ENCODE measurements at places on chromosomes 3 and 15.

- no peak for DNase-seq
These were observed 132.6 kb downstream of the RAB11A start for GRCh38 chr15:66001717-66002426.

DNA sequence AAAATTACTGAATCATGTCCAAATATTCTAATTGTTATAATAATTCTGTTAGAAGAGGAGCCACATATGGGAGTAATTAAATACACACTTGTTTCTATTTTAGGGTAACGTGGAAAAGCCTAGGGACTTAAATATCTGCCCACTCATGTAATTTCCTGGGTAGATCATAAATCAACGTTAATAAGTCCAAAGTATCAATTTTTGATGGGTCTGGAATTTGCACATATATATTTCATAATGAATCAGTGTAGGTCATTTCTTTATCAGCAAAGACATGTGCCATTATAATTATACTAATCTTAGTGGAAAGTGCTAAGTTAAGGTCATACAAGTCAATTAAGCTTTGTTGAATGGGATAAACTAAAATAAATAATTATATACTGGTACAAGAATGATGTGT lies 346.2 kb downstream of the ZBBX start:
- no peak for DNase-seq

DNA sequence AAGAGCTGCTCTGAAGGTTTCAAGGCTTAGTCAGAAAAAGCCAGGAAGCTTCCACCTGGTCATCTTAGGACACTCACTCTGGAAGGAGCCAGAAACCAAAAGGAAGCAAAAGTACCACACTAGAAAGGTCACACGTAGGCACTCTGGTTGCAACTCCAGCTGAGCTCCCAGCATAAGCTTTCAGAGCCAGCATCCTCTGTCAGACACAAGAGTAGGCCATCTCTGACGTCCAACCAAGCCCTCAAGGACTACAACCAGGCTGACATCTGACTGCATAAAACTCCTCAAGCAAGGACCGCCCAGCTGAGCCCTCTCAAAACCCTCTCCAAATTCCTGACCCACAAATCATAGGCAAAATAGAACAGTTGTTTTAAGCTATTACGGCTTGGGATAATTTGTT lies 12.8 kb downstream of the SH3BP5 start:
- no peak for DNase-seq

DNA sequence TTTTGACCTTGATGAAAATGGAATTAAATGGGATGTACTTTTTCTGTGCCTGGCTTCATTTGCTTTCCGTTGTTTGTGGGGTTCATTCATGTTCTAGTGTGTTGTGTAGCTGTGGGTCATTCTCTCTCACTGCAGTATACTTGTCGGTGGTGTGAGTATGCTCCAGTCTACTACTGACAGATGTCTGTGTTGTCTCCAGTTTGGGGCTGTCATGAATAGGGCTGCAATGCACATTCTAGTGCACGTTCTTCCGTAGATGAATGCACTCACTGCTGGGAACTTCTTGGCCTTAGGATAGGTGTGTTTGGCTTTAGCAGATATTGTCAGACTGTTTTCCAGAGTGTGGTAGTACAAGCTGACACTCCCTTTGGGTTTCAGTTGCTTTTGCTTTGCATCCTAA lies 1.7 kb upstream of the SLC6A20 start:
- DNase-seq = no peak

DNA sequence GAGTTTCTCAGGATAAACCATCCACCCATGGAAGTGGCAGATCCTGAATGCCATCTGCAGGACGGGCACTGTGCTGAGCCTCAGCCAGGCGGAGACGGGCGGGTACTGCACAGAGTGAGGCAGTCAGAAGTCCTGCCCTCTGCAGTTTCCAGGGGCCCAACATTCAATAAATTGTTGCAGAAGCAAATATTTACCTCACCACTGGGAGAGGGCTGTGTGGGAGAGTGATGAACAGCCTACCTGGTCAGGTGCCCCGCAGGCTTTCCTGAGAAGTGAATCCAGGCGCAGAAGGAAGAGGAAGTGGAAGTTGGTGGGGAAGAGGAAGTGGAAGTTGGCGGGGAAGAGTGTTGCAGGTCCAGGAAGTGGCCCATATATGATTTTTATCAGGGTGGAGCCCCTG lies 100.8 kb downstream of the SLCO3A1 start:
- no peak for DNase-seq

DNA sequence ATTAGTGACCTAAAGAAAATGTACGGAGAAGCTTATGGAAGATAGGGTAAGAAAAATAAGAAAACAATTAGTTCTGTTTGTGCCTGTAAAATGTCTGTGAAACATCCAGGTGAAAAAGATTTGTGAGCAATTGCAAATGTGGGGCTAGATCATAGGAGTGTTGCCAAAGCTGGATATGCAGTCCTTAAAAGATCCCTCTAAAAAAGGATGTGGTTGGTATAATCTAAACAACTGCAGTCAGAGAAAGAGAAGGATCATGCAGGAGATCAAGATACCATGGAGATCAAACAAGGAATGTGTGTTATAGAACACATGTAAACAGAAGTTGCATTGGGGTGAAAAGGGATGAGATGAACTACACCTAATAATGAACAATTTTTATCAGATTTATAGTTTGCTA lies 116.8 kb downstream of the ALCAM start:
- no peak for DNase-seq

GRCh38 chr3:177772908-177773557 lies 575.8 kb upstream of the TBL1XR1 start:
- no peak for DNase-seq
